ENCODE measurements at places on chromosomes 5 and 9. TPM values are rescaled to one million over a fixed set of nuclear protein-coding genes. Genes with fewer than 3 reads are reported as not detected.
A peak's percentile ranks its signal among the peaks of the same experiment; 100 is the strongest.

GRCh38 chr9:19381656-19382055 is 1.6 kb upstream of the RPS6 start:
- peak overlapping the region; percentile 95 for H3K27ac ChIP-seq
- no peaks in the 10 kb centered on the region for H3K27me3 ChIP-seq

- H3K27me3 ChIP-seq, result no peaks in the 10 kb centered on the region
- no peak overlapping the region for H3K27ac ChIP-seq
- H3K4me1 ChIP-seq, result no peaks in the 10 kb centered on the region
- DNase-seq, result no peak
- H3K36me3 ChIP-seq, result no peaks in the 10 kb centered on the region
- H3K4me3 ChIP-seq, result no peak overlapping the region
Measured at GRCh38 chr9:86064220-86064619, 35.1 kb downstream of the GOLM1 start.

DNA sequence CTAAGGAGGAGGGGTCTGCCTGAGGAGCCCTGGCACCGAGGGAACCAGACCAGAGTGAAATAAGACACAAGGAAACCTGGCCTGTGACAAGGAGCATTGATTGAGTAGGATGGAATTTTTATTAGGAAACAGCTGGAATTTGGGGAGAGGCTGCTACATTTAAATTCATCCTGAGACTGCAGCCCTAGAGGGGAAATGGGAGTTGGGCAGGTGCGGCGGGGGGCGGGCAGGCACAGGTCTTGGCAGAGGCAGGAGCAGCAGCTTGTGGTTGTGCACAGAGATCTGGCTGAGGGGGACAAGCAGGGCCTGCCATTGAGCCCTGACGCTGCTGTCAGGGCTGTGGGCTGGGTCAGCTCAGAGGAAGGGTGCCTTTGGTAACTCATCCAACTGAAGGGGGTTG is 71.6 kb downstream of the PCDH1 start:
- no peak overlapping the region for H3K4me3 ChIP-seq
- H3K36me3 ChIP-seq, result no peaks in the 10 kb centered on the region
- H3K27ac ChIP-seq, result no peak overlapping the region

GRCh38 chr5:178305801-178306200 is 73.2 kb upstream of the PHYKPL start:
- no peak overlapping the region for H3K27ac ChIP-seq
- no peaks in the 10 kb centered on the region for H3K27me3 ChIP-seq
- no peaks in the 10 kb centered on the region for H3K36me3 ChIP-seq
- H3K4me3 ChIP-seq, result no peak overlapping the region

Gene ST8SIA4
- 0.82 TPM for total RNA-seq

Gene FRRS1L
- total RNA-seq, result 1.6 TPM

Gene SNCAIP
- total RNA-seq, result 8.2 TPM

Measured in prostate gland (tissue), 2 donors.